ENCODE measurements at places on chromosomes 5 and 9.

DNA sequence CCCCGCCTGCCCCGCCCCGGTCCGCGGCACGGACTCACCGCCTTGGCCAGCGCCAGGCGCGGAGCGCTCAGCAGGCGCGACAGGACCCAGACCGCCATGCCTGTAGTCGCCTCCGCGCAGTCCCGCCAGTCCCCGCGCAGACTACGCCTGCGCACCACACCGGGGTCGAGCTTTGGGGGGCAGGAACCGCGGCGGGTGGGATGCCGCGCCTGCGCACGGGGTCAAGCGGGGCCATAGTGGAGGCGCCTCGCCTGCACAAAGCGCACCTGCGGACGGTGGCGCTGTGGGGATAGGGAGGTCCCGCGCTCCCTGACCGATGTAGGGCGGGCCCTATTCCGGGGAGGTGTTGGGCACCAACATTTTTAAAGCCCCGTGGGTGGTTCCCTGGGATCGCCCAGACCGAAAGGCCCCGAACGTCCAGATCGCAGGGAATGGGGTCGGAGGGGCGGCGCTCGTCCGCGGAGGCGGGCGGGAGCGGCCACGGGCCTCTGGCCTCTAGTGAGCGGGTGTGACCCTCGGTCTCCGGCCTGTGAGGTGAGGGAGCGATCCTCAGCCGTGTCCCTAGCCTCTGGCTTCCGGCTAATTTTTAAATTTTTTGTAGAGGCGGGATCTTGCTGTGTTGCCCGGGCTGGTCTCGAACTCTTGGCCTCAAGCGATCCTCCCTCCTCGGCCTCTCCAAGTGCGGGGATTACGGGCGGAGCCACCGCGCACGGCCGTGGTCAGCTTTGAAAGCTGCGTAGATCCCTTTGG lies 70.8 kb upstream of the LPCAT1 start:
- DNase-seq: no peak

DNA sequence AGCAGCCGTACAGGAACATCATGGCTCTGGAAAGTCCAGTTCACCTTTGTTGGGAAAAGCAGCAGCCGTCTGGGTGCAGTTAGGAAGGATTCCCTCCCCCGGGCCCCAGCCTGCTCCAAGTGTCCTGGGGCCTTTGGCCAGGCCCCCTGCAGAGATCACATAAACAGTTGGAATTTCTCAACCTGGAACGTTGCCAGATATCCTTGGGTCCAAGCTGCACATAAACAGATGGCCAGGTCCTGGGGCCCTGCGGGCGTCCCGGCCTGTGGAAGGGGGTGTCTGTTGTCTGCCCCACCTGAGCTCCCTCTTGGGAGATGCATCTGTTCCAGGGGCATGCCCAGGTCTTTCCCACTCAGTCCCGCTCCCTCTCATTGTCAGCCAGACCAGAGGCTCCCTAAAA lies 92.7 kb downstream of the COL5A1 start:
- no peak for DNase-seq

GRCh38 chr5:82622205-82622604 lies 344.1 kb upstream of the RPS23 start:
- no peak for DNase-seq

DNA sequence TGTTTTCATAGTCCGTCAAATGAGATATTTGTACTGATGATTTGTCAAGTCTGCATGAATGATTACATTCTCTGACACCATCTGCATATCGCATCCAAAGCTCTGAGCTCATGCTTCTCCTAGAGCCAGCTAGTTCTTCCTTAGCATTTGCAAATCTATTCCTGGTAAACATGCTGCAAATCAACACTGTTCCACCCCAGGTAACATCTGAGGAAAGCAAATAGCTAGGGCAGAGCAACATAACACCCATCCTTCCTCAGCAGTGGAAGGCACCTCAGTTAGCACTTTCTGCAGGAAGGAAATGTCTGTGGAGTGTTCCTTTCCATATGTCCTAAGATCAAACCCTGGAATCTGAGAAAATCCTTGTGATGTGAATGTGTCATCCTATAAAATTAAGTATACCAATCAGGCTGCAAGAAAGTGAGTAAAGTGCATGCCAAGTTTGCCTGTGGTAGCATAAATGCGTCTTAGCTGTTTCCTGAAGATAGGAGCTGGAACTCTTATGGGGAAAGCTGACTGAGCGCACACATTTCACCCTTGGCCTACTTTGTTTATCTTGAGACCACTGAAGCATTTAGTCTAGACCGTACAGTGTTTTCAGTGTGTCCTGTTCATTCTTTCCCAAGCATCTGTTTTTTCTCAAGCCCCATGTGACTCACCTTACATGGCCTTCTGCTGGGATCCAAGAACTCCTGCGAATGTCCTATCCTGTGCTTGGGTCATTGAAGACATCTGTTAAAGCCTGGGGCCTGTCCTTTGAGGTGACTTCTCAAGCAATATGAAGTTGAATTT lies 50.9 kb upstream of the STARD4 start:
- no peak for DNase-seq

All from HS-5 (cell line).